NCI-H1694 treated with DMSO at 0.1 percent for 48 hours (cell line): ENCODE measurements at places on chromosomes 3 and 15.

- DNase-seq = no peak
Observed at GRCh38 chr15:63256433-63257274, 20.8 kb upstream of the APH1B start.

- peak; percentile 37 for DNase-seq
Observed at GRCh38 chr3:13308380-13308801, 111.7 kb downstream of the NUP210 start.

DNA sequence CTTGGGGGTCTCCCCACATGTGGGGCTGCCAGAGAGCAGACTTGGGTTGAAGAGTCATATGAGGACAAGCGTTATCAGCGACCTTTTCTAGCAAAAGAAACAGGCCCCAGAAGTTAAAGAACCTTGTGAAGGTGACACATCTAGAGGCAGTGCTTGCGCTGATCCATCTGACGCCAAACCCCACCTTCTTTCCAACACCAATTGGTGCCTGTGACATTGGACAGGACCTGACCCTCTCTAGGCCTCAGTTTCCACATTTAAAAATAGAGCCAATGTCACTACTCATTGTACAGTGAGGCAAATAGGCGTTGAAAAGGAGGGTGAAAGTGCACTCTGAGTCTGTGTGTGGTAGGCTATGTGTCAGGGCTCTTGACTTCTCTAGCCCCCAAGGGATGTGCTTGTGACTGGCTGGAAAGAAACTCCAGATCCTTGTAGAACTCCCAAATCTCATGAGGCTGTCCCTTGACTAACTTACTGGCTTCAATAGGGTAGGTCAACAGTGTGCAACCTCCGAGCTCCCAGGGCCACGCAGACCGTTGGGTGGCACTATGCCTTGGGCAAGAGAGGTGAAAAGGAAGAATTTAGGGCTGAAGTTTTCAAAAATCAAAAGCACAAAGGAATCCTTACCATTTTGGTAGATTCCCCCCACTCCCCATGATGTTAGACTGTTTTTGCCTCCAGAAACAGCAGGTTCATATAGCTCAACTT, 666 bp upstream of the FAM219B start:
- DNase-seq = no peak

GRCh38 chr3:45664578-45664977, 24.6 kb upstream of the SACM1L start:
- DNase-seq = no peak

DNA sequence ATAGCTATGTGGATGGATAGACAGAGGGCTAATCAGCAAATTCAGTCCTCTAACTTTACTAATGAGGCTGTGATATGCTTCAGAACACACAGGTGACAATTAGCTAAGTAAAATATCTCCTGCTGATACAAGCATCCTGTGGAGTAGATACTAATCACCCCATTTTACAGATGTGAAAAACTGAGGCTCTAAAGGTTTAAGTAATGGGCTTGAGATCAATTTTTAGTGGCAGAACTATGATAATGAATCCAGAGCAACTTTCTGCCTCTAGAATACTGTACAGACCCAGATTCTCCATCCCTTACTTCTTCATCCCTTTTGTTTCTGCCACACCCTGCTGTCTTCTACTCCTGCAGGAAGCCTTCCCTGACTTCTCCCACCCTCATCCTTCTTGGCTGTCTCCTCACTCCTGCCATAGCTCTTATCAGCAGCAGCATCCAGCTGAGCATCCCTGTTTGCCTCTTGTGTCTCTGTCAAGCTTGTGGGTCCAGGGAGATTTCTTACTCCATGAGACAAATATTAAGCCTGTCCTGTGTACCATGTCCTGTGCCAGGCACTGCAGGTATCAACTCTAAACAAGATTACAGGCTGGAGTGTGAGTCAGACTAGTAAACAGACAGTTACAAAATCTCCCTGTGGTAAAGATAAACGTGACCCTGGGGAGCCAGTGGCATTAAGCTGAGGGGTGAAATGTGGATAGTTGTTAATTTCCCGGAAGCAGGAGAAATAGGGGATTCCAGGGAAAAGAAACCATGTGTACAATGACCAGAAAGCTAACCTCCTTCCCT, 39.2 kb downstream of the SLC6A11 start:
- no peak for DNase-seq

DNA sequence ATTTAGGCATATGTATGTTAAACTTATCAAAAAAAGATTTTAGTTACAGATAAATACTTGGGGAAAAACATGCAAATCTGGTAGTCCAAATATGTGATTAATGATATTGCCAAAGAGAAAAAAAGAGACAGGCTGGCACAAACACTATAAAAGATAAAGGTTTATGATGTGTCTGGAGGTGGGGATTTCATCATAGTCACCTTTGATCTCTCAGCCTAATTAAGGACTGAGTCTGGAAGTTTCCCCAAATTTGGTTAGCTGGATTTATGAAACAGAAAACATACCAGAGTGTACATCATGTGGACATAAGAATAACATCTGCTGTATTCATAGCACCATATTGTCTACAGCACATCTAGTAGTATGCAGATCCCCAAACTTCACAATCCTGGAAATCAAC, 157.0 kb downstream of the FGF12 start:
- peak; percentile 29 for DNase-seq

- DNase-seq = no peak
Observed at GRCh38 chr15:93066834-93067648, 22.0 kb downstream of the RGMA start.

GRCh38 chr3:188036375-188037194, 117.4 kb upstream of the LPP start:
- DNase-seq = no peak

GRCh38 chr3:134464064-134464688, 21.6 kb downstream of the ANAPC13 start:
- no peak for DNase-seq

DNA sequence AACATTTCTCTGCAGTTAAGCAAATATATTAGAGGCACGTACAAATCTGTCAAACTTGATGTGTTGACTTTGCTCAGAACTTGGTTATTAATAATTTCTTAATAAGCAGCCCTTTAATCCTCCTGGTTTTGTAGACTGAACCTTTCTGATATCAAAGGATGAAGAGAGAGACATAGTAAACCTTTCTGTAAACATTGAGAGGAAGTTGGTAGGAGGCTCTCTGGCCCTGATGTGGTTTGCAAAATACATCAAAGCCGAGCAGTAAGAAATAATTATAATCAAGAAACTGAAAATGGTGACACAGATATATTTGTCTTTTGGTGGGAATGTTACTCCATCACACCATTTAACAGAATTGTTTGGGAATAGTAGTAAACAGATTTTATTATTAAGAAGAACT, 111.9 kb downstream of the OXSM start:
- no peak for DNase-seq

DNA sequence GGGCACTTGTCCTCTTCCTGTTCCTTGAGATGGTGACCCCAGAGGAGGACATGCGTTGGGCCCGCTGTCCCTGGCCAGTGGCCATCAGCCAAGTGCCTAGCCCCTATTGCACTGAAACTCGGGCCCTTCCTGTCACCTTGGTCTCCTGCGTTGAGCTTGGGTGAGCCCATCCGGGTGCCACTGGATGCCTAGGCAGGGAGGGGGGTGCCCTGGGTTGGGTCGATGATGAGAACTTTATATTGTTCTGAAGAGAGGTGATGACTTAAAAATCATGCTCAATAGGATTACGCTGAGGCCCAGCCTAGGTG, 221.8 kb downstream of the SNRPN start:
- no peak for DNase-seq

DNA sequence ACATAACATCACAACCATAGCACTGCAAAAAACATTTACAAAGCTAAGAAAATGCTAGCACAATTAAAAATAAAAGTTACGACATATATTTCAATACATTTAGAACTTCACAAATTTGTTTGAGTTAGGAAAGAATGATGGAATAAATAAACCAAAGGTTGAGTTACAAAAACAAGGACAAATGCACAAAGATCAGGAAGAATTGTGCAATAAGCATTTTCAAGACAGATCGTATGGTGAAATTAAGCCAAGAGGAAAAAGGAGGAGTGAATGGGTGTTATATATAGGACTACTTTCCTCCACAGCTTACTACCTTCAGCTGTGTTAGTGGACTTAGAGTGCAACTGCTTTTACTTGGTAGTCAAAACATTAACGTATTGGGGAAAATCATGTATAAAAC, 5.9 kb upstream of the CTXN2 start:
- no peak for DNase-seq

- DNase-seq = no peak
Observed at GRCh38 chr3:161585922-161586321, 89.3 kb downstream of the OTOL1 start.

DNA sequence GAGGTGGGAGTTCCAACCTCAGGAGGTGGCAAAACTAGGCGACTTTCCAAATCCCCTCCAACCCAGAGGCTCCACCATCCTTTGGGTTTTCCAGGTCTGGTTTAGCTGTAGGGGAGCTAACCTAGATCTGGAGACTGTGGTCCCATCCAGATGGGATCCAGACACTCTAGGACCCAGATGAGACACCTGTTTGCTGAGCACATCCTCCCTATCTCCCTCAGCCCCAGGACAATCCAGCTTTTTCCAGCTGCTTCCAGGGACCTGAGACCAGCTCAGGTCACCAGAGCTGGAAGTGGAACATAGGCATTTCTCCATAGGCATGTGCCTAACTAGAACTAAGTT, 18.2 kb downstream of the CRTAP start:
- DNase-seq = no peak

DNA sequence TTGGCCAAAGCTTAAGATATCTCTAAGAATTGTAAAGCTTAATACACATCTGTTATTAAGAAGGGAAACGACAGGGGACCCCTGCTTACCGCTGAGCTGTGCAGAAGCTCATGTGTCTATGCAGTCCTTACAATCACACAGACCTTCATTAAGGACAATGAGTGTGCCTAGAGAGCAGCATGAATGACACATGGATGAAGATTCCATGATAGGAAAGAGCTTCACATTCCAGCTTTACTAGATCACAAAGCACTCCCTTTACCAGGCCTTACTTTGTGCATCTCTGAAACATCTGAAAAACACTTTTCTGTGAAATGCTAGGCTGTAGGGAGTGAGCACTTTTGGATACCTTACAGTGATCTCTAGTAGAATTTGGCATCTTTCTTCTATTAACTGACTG, 32.0 kb downstream of the RNF168 start:
- no peak for DNase-seq

DNA sequence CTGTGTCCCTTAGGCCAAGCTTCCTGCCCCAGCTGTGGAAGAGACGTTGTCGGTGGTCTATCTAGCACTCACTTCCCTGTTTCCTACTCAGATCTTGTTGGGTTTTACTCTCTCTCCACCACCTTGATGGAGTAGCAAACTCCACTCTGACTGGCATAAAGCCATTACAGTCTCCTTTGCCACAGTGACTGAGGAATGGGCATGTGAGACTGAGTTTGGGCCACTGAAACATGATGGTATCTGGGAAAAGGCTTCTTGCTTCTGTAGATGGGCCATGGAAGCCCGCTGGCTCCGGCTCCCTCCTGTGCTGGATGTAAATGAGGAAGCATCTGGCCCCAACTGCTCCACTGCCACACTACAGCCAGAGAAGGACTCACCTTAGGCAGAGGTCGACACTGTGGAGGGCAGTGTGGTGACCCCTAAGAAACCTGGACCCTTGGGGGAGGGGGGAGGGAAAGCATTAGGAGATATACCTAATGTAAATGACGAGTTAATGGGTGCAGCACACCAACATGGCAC, 9.4 kb upstream of the CAMK1 start:
- DNase-seq = no peak

- DNase-seq = no peak
Observed at GRCh38 chr15:27660676-27661075, 438.4 kb downstream of the OCA2 start.

DNA sequence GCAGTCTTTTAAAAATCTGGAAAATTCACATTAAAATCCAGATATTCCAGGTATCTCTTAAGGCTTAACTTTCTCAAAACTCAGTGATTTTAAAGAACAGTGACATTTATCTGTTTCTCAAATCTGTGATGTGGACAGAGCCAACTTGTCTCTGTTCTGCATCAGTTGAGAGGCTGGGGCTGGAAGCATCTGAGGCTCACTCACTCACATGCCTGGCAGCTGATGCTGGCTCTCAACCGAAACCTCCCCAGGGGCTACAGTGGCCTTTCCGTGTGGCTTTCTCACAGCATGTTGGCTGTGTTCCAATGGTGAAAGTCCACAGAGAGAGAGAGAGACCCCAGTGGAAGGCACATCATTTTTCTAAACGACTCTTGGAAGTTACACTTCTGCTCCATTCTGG, 53.5 kb downstream of the CEMIP start:
- DNase-seq = no peak

DNA sequence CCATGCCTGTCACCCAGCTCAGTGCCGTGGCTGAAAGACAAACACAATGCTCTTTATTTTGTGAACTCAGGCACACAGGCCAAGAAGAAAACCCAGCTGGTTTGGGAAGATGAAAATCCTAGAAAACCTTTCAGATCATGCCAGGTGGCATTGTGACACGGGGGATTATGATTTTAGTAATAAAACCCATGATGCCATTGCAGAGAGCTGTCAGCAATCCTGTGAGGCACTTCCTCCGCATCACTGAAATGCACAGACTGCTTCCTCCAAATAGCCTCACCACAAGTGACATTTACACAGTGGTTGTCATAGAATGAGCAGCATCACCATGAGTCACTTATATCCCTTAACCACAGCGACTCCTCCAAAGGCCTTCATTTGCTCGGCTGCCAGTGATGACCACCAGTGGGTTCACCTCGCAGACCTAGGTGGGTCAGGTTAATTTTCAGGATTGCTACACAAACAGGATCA, 22.7 kb downstream of the ABHD6 start:
- DNase-seq = no peak

DNA sequence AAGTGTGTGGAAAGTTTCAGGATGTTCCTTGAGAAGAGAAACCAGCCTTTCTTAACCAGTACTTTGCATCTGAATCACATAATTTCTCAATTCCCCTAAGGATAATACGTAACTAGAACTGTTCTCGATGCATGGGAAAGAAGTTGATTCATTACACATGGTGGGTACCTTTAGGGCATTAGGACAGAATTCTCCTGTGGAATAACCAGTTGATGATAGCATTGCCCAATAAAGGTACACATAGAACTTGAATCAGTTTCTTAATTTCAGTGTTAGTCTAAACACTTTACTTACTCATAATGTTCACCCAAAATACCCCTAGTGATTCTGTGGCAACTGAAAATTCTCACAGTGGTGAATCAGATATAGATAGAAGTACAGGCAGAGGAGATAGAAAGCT, 1030.9 kb downstream of the ROBO1 start:
- no peak for DNase-seq

GRCh38 chr3:136914739-136915138, 43.0 kb upstream of the IL20RB start:
- no peak for DNase-seq

DNA sequence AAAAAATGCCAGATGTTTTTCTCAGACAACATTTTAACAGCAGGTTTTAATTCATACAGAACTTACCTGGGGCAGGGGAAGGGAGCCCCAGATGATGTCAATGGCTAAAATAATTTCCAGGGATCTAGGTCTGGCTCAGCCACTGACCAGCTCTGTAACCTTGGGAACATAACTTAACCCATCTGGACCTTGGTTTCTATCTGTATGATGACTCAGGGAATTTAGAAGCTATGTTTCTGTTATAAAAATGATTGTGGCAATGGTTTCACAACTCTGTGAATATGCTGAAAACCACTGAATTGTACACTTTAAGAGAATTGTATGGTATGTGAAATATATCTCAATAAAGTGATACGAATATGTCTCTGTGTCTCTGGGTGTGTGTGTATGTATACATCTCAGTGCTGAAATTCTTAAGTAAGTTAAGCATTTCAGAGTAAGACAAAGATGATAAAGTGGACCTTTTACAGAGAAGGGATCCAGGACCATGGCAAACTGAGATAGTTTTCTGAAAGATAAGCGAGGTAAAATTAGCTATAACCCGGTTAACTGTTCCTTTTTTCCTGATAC, 2.9 kb downstream of the SH3GL3 start:
- DNase-seq = no peak
